ENCODE measurements at places on chromosomes 11 and 22.

GRCh38 chr11:120229451-120230424, 10.2 kb upstream of the POU2F3 start:
- no peak for DNase-seq

DNA sequence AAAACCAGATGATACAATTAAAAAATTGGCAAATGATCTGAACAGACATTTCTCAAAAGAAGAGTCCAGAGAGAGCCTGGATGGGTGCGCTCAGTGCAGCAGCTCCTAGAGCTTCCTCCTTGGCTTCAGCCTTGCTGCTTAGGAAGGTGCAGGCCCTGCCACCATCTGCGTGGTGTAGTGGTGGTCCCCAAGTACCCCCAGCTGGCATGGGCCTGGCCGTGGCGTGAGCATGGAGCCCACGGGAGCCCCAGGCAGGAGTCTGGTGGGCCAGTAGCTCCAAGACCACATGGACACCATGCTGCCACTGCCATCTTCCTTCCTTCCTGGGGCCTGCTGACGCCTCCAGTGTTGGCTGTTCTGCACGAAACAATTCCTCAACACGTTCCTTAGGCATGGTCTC, 20.5 kb downstream of the THY1 start:
- DNase-seq = no peak

DNA sequence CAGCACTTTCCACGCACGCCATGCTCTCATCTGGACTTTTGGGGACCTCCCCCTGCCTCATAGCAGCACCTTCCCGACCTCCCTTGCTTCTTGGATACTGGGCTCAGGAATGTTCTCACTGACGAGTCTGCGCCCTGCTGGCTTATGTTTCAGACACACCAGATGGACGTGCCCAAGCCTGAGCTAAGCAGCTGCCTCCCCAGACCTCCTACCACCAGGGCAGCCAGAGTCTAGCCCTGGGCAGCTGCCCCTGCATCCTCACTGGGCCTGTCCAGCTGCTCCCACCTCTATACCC, 13.2 kb upstream of the RGL4 start:
- no peak for DNase-seq

DNA sequence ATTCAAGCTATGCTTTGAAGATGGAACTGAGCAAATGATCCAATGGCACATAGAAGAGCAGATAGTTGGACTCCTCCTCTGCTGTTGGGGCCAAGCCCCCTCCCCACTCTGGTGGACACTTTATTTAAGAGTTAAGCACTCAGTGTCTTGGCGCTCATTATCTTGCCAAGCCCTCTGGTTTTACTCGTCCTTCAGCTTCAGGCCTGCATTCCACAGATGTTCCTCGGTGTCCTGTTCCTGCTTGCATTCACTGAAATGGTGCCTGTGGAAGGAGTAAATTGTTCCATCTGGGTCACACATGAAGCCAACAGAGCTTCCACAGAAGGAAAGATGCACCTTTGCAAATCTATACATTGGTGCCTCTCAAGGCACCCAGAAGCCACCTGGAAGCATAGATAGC, 26.1 kb downstream of the MAML2 start:
- DNase-seq = no peak

DNA sequence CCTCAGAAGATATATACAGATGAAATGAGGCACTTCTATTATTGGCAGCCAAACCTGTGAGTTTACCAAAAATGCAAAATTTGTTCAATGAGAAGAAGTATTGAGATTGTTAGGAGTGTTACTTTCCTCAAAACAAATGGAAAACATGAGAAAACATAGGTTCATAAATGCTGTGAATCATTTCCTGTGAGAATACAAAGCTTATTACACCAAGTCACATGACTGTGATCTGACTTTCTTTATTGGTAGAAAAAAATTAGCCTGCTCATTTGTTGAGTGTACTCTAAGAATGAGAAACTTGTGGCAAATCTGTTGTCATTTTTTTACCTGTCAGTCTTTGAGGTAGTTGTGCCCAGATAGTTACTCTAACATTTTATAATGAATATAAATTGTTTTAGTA, 215.1 kb downstream of the TMEM135 start:
- DNase-seq = no peak

DNA sequence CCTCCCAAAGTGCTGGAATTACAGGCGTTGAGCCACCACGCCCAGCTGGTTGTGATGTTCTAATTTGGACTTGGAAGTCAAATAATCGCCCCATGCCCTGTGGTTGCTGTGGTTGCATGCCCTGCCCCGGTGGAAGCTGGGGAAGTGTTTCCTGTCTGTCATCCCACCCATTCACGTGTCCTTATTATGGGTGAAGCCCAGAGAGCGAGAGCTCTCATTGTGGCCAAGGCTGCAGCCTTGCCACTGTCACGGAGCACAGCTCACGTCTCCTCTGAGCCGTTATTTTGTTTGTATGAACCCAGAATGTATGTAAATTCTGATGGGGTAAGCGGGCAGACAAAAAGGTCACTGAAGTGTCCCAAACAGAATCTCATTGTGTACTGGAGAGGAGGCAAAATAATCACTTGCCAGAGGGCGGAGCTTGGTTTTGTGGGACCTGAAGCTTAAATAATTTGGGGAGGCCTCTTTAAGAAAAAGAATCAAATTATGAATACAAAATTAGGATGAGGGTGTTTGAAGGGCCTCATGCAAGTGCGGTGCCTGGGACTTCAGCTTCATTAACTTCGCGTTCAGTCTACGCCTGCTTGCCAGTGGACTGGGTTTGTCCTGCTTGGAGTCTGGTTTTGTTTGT, 25.8 kb upstream of the TREH start:
- no peak for DNase-seq

DNA sequence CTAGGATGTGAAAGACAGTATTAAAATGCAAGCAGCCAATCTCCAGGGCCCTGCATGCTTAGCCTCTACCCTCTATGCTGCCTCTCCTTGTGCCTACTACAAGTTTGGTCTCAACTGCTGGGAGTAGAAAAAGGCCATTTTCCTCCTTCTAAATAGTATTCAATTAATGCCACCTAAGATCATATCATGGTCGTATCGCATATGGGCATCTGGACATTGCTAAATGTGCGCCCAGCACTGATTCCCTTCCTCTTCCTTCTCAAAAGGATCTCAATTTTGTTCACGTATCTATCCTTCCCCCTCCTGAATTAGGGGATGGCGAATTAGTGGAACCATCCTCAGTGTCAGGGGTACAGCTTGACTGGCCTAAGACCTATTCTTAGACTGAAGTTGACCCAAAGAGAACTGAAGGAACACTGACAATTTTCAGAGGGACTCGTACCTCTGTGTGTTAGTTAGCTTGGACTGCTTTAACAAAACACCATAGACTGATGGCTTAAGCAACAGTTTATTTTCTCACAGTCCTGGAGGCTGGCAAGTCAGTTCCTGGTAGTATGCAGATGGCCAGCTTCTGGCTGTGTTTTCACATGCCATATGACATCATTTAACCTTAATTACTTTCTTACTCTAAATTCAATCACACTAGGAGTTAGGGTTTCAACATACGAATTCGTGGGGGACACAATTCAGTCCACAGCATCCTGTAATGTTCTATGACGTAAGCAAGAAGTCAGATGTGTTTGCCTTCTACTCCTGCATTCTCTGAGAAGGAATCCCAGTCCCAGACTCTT, 8.5 kb upstream of the NUP50 start:
- DNase-seq = no peak

- no peak for DNase-seq
These were observed 566 bp downstream of the DDB1 start for GRCh38 chr11:61332281-61332796.

DNA sequence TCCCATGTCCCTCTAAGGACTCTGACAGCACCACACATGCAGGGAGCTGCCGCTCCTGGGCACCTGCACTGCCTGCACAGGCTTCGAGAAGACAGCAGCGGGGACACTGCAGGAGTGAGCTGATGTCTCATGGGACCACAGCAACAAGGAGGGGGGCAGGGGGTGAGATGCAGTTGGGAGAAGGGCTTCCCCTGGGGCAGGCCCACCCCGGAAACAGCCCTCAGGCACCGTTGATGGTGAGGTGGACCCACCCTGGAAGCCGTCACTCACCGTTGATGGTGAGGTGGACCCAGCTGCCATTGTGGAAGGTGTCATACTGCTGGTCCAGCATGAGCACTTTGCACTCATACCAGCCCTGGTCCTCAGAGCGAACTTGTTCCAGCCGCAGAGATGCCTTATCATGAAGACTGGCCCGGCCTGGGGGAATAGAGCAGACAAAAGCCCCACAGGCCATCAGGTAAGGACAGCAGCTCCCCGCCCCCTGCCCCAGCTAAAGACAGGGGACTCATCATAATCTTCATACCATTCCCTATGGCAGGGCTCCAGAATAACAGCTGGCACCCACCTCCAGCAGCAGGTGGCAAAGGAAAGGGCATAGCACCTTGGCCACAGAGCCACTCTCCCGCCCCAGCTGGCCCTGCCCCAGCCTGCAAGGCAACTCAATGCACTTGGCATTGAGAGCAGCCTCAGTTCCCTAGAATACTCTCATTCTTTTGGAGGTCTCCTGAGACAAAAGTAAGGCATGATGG, 12.6 kb downstream of the IGSF9B start:
- DNase-seq = no peak

DNA sequence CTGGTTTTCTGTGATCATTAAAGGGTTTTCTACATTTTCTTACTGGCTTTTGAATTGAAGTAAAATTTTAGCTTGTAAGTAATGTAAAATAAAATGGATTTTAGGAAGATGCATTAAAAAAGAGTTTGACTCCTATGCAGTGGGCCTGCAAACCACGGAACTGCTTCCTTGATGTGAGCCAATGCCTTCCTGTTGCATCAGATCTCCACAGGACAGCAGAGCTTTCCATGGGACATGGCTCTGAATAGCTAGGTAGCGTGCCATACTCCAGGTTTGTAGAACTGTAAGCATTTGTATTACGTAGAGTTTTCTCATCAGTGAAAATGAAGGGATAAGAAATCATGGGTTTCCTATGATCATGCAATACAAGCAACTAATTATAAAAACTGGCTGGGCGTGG, 133.4 kb downstream of the SWAP70 start:
- DNase-seq = no peak

DNA sequence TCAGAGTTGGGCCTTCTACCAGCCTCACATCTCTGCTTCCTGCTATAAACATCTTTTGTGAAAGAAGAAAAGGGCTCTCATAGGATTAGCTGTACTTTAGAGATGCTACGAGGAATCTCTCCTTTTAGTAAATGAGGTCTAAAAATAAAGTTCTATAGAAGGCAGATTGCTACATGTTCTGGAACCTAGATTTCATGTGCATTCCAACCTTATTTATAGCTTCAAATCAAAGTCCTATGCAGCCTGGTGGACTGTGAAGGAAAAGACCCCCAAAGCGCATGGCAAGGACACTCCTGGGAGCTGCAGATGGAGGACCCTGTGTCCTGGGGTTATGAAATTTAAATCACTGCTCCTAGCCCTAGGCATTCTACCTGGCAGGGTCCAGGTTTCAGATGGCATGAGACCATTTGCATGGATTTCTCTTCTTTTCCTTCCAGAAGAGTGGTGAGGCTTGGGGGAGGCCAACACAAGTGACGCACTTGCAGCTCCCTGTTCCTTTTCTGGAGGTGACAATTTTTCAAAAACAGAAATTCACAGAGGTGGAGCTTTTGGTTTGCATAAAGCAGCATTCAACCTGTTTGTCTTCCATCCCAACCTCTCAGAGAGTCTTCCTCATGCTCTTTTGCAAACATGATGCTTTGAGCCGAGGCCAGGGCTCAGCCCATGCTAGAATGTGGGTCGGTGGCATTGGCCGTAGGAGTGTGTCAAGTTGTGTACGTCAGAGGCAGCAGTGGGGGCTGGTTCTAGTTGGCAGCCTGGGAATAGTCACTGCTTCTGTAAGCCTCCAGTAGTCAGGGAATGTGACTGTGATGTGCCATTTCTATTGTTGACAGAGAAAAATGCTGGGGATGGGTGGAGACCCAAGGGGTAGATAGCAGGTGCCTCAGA, 6.3 kb downstream of the CRY2 start:
- no peak for DNase-seq

GRCh38 chr11:60378354-60378753, at the start of gene MS4A7:
MS4A7 (plus strand) TSS chr11:60378532; CDS start chr11:60383142, 4,610 bp downstream.
- DNase-seq = peak; percentile 41

DNA sequence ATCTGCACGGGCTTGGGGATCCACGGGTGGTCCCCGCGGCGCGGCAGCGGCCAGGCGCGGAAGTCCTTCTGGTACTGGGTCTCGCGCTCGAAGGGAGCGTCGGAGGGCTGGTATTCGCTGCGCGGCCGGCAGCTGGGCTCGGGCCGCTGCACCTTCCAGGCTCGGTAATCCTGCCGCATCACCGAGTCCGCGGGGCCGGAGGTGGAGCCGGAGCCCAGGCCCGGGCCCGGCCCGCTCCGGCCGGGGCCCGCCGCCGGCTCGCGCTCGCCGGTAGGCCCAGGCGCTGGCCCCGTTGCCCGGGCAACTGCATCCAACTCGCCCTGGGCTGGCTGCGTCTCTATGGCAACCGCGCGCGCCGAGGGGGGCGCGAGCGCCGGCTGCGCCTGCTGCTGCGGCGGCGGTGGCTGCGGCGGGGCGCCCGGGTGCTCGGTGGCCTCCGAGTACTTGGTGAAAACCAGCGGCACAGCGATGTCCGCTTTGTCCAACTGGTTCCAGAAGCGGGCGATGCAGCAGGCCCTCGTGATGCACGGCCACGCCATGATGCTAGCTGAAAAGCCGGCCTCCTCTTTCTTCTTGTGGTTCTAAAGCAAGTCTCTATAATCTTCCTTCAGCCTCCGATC, 897 bp downstream of the MAP6 start:
- DNase-seq = peak; percentile 45

DNA sequence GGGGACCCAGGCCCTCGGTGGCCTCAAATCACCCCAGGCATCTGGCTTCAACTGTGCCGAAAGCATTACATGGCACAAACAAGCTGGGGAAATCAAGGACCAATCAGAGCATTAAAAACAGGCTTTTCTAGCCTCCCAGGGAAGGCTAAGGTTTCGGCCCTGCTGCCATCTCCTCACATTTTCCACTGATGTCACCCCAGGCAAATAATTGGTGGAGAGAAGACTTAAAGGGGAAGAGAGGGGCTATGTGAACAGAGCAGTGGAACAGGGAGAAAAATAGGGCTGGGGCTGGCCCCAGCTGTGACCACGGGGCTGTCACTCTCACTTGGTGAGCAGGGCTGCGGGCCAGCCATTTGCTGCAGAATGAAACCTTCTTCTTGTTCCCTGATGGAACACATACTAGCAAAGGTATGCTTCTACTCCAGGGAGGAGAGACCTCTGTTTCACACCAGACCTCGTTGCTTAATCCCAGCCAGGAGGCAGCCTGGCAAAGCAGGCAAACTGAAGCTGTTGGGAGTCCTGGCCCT, 581.3 kb downstream of the SOX6 start:
- no peak for DNase-seq

DNA sequence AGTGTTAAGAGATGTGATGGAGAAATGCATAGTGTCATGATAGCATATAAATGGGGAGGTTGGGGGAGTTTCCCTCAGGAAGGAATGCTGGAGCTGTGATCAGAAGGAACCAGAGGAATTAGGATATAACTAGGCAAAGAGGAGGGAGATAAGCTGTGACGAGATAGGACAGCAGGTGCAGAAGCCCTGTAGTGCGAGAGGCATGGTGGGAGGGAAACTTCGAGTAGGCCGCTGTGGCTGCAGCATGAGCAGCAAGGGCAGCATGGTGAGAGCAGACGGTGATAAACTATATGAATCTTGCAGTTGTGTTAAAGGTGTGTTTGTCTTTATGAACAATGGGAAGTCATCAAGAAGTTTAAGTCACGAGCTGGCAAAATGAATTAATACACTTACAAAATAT, 109.9 kb downstream of the EMSY start:
- no peak for DNase-seq
